ENCODE measurements at places on chromosomes 5 and 9.

GRCh38 chr5:3751846-3752245 lies 156.2 kb downstream of the IRX1 start:
- DNase-seq = no peak

- no peak for DNase-seq
Observed at GRCh38 chr9:78614892-78615291, 318.0 kb downstream of the PSAT1 start.

- no peak for DNase-seq
Observed at GRCh38 chr9:4955836-4956235, 29.2 kb upstream of the JAK2 start.

GRCh38 chr5:124519396-124519795 lies 227.0 kb downstream of the ZNF608 start:
- DNase-seq = no peak

DNA sequence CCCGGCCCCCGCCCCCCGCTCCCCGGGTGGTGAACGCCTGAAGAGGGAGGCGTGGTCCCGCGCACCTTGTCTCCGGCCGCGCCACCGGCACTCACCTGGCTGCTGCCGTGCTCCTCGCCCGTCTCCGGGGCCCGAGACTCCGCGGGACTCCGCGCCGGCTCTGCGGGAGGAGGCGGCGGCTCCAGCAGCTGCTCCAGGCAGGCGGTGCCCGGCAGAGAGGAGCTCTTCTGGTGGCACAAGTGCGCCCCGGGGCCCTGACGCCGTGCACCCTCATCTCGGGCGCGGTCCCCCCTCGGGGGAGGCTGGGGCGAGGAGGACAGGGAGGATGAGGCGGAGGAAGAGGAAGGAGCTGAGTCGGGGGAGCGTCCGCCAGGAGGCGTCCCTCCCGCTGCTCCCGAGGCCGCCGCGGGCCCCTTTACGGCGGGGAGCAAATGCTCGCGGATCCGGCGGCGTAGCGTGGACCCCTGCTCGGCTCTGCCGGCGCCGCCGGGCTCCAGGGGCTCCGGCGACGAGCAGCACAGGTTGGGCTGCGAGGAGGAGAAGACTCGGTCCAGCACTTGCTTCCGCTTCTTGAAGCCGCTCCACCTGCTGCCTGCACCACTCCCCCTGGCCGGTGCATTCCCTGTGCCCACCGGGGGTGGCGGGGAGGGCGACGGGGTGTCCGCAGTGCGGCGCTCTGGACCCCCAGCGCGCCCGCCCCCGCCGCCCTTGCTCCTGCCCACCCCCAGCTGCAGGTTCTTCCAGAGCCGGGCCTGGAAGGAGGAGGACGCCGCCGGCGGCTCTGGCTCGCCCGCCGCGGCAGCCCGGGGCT lies 928 bp downstream of the MCTP1 start:
- DNase-seq = peak; percentile 27

DNA sequence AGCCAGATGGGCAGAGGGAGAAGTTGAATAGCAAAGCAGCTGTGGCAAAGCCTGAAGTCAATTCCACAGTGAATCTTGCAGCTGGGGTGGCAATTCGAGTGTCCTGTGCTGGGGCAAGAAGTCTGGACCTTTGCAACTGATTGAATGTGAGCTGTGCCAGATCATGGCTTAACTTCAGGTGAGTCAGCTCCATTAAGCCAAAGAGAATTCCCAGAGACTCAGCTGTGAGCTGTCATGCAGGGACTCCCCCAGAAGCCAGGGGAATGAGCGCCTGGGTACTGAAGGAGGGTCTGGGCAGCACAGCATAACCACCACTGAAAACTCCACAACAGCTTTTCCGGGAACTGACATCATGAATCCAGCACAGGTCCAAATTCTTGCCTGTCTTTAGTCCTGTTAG lies 153.5 kb upstream of the TRPC7 start:
- no peak for DNase-seq
